ENCODE measurements at places on chromosomes 13 and 19.

- no peak for DNase-seq
Observed at GRCh38 chr19:41575998-41576397, at the start of gene CEACAM21. TSS of gene CEACAM21 (plus strand) at chr19:41576166. CDS start at chr19:41576275, 109 bp downstream.

DNA sequence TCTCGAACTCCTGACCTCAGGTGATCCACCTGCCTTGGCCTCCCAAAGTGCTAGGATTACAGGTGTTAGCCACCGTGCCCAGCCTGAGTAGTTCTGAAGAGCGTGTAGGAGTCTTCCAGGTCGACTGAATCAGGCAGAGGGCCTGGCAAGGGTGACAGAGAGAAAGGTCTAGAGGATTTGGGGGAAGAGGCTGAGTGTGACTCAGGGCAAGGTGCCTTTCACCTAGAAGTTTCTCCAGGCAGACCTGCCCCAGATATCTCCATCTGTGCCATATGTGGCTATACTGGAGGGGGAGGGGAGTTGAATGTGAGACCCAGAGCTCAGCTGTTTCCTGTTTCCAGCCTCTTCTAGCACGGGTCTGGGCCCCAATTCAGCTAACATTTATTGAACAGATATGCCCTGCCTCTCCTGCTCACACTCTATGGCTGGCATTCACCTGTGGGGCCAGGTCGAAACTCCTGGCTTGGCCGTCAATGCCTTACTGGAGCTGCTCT, 1.3 kb downstream of the CCDC159 start:
- DNase-seq: no peak

GRCh38 chr13:104625201-104625600, 1559.0 kb upstream of the SLC10A2 start:
- DNase-seq: no peak

DNA sequence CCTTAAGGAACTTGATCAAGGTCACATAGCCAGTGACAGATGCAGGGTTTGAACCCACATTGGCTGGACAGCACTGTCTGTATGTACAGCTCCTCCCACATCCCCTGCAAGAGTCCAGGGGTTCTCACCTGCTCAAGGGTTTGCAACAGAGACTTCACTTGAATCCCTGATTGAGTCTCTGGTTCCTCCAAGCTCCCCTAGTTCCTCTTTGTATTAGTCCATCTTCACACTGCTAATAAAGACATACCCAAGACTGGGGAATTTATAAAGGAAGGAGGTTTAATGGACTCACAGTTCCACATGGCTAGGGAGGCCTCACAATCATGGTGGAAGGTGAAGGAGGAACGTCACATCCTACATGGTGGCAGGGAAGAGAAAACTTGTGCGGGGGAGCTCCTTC, 72.8 kb upstream of the CLDN10 start:
- no peak for DNase-seq

DNA sequence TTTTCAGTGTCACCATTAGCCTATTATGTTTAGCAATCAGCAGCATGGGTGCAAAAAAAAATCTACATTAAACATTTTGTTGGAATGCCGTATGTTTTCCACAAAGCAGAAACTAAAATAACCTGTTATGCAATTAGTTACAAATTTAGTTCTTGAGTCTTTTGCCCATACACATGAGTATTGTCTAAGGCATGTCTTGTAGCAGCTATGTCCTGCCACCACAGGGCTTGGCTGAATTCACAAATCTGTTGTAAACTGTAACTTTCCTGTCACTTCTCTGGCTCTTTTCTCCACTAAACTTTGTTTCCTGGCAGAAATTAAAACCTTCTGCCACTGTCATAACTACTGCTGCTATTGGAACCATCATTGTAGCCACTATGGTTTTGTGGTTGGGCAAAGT, 277.9 kb upstream of the SPRY2 start:
- no peak for DNase-seq

DNA sequence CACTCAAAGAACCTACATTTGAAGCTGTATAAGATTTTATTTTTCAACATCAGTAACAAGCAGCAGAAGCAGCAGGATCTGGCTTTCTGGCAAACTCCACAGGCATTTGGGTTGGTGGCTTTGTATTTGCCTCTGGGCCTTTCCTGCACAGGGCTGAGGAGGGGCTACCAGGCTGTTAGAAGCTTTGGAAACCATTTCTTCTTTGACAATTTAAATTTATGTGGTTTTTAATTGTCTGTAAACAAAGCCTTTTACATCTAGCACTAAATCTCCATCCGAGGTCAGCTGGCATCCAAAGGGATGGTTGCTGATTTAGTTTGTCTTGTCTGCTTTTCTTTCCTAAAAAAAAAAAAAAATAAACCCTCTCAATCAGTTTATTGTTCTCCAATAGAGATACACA, 127.5 kb upstream of the OBI1 start:
- DNase-seq: no peak

- DNase-seq: no peak
Observed at GRCh38 chr13:31649766-31650165, 89.6 kb upstream of the RXFP2 start.

DNA sequence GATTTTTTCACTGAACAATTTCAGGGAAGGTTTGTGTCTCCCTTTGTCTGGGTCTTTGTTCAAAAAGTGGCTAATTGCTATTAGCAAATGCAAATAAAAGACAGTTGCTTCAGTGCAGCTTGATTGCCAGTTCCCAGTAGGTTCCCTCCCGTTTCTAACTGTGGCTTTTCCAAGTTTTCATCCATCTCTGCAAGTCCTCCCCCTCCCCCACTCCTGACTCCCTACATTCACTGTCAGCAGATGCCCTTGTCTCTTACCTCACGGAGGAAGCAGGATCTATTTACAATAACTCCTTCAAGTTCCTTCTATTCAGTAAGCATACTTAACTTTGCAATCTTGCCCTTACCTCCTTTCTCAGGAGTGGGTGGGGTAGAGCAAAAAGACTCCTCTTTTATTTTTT, 55.4 kb upstream of the SCEL start:
- DNase-seq: no peak

GRCh38 chr13:108996430-108996829, 367.0 kb downstream of the MYO16 start:
- DNase-seq: no peak

DNA sequence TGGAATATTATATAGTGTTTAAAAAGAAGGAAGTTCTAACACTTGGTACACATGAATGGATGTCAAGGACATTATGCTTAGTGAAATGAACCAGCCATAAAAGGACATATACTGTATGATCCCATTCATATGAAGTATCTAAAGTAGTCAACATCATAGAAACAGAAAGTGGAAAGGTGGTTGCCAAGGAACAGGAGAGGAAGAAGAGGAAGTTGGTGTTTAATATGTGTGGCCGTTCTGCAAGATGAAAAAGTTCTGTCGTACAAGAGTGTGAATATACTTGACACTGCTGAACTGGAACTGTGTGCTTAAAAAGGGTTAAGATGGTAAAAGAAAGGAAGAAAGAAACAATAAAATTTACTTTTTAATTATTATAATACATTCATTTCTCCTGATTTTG, 33.1 kb upstream of the C1QTNF9 start:
- DNase-seq: no peak

GRCh38 chr13:32737679-32738078, 151.4 kb downstream of the PDS5B start:
- no peak for DNase-seq

GRCh38 chr13:54445453-54445852, 1416.8 kb downstream of the OLFM4 start:
- DNase-seq: no peak

DNA sequence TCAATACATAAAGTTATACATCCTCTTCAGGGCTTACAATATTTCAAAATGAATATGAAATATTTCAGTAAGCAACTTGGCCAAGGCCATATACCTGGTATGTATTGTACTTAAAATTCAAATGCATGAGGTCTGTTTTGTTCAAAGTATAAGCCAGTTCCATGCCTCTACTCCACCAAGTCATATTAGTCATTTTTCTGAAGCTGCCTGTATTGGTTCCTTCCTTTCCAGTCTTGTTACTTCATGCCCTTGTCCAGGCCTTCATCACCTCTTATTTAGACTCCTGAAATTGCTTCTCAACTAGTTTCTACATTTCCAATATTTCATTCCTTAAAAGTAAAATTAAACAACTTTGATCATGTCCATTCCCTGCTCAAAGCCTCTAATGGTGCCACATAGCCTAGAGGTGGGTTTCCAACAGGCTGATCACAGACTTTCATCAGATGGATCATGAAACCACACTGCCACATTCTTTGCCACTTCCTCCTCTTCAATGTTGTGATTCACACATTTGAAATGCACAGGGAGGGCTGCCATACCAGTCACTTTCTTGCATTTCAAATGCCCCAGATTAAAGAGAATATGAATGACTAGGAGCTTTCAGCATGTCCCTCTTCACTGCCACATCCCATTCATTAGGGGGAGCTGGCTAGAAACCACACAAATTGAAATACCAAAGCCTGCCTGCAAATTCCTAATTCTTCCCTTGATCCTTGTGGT, 424.1 kb upstream of the DACH1 start:
- no peak for DNase-seq

DNA sequence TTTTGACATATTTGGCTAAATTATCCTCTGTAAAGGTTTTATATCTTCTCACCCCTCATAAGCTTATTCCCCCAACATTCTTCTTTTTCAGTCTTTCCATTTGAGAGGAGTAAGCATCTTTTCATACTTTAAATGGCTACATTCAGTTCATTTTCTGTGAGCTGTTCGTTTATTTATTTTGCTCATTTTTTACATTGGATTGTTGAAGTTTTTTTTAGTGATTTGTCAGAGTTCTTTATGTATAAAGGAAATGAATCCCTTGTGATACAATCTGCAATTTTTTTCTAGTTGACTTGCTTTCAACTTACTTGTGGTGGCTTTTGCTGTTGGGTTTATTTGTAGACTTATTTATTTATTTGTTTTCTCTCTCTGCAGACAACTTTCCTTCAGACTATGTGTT, 250.3 kb downstream of the DLEU7 start:
- no peak for DNase-seq

GRCh38 chr19:32866564-32867265, 2.9 kb downstream of the SLC7A9 start:
- no peak for DNase-seq

GRCh38 chr13:99015606-99016490, 38.0 kb upstream of the DOCK9 start:
- DNase-seq: no peak

GRCh38 chr13:107020393-107020792, 452.5 kb upstream of the ARGLU1 start:
- no peak for DNase-seq

- DNase-seq: no peak
Observed at GRCh38 chr19:38285567-38285966, 18.5 kb upstream of the C19orf33 start.

GRCh38 chr19:2476451-2477140, 669 bp downstream of the GADD45B start:
- no peak for DNase-seq

DNA sequence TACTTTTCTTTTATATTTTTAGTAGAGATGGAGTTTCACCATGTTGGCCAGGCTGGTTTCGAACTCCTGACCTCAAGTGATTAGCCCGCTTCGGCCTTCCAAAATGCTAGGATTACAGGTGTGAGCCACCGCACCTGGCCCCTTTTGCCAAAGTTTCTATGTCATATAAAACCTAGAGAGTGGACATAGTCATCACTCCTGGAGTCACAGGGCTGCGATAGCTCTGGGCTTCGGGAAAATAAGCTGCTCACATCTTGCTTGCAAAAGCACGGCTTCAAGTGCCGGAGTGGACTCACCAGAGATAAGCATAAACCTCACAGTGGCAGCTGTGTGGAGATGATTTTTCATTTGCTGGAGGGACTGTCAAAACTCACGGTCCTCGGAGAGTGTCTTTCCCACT, 171.2 kb downstream of the TEX29 start:
- DNase-seq: no peak

DNA sequence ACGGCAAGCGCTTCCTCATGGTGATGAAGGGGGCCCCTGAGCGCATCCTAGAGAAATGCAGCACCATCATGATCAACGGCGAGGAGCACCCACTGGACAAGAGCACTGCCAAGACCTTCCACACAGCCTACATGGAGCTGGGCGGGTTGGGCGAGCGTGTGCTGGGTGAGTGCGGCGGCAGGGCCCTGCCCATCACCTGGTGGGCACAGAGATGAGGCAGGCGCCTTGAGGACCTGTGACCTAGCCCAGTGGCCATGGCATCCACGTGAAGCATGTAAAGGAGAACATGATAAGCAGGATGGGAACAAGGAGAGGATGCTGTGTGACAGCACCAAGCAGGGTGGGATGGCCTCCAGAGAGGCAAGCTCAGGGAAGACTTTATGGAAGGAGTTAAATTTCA, 18.5 kb downstream of the ATP12A start:
- no peak for DNase-seq

GRCh38 chr19:1134431-1134830, 30.6 kb downstream of the GPX4 start:
- no peak for DNase-seq

DNA sequence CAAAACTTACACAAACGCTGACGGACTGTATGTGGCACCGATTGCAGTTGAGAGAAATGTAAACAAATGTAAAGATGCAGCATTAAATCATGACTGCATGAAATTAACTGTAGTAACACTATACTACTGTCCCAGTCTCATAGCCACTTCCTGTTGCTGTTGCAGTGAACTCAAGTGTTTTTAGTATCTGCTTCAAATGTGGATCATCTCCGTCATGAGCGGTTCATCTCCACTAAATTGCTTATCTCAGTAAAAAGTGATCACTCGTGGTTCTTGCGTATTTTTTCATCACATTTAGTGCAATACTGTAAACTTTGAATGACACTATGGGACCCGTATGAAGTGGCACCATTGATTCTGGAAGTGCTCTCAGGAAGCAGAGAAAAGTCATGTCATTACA, 60.3 kb upstream of the RNF113B start:
- DNase-seq: no peak

DNA sequence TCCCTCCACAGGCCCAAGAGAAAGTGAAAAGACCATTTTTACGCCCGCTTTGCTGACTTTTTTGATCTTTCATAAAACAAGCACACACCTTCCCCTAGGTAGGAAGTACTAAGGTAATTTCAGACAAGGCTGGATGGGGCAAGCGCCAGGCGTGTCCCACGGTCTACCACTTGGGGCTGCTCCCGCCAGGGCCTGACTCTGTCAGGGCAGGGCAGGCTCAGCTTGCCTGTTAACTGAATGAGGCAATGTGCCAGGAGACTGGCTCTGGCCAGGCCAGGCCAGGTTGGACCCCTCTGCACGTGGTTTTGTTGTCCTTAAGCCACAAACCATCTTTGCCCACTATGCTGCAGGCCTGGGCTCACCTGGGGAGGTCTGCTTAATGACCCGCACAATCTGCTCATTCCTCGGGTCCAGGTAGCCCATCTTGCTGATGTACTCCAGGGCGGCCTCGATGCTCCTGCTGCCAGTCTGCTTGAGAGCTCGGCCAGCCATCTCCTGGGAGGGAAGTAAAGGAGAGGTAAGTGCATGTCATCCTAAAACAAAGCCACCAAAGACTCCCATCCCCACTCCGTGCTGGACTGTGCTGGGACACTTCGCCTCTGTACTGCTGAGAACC, 70.4 kb downstream of the LATS2 start:
- DNase-seq: no peak

- no peak for DNase-seq
Observed at GRCh38 chr13:45333977-45334922, 6.7 kb downstream of the TPT1 start.

DNA sequence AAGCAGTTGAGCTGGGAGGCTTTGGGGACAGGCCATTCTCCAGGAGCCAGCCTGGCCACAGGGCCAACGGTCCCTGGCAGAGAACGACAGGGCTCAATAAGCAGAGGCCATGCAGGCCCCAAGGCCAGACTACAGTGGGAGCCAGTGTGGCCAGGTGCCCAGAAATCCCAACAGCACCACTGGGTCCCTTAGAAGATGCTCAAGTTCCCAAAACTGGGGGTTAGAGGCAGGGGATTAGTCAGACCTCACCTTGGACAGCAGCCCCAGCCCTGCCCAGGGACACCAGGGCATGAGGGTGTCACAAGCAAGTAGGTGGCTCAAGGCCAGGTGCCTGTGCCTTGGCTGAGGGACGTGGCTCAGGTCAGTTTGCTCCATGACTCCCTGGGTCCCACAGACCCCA, 12.8 kb downstream of the SCGB2B2 start:
- no peak for DNase-seq

All from progenitor cell of endocrine pancreas (in vitro differentiated cells).